ENCODE measurements at places on chromosomes 7 and 10.

- no peak overlapping the region for H3K27ac ChIP-seq
- DNase-seq, result no peak
- no peaks in the 10 kb centered on the region for H3K36me3 ChIP-seq
- peaks cover 23% of the 10 kb centered on the region for H3K4me1 ChIP-seq
These were observed 37.7 kb upstream of the INSIG1 start for GRCh38 chr7:155259866-155260497.

GRCh38 chr10:50788951-50789945 is 49.5 kb downstream of the ASAH2B start:
- H3K36me3 ChIP-seq, result no peaks in the 10 kb centered on the region
- no peaks in the 10 kb centered on the region for H3K27me3 ChIP-seq
- H3K4me3 ChIP-seq, result no peak overlapping the region

DNA sequence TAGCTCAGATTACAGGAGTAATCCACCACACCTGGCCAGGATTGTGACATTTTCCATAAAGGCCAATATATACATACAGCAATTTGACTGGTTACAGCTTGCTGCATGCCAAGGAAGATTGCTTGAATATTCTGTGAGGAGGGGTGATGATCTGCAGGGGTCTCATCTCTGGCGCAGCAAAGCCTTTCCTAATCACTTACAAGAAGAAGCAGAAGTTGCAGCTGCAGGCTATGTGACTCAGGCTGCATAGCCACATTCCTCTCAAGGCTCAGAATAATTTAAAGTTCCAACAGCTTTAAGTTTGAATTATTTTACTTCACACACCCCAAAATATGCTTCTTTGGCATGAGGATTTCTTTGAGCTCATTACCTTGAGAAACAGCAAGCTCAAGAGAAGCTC is 11.4 kb upstream of the RASGEF1A start:
- no peaks in the 10 kb centered on the region for H3K4me1 ChIP-seq
- no peaks in the 10 kb centered on the region for H3K36me3 ChIP-seq
- DNase-seq, result no peak
- no peak overlapping the region for H3K4me3 ChIP-seq
- H3K27me3 ChIP-seq, result no peaks in the 10 kb centered on the region

GRCh38 chr7:101743995-101744360 is 73.4 kb upstream of the CUX1 start:
- no peak overlapping the region for H3K27ac ChIP-seq
- no peaks in the 10 kb centered on the region for H3K36me3 ChIP-seq
- no peak for DNase-seq
- H3K4me3 ChIP-seq, result no peak overlapping the region

DNA sequence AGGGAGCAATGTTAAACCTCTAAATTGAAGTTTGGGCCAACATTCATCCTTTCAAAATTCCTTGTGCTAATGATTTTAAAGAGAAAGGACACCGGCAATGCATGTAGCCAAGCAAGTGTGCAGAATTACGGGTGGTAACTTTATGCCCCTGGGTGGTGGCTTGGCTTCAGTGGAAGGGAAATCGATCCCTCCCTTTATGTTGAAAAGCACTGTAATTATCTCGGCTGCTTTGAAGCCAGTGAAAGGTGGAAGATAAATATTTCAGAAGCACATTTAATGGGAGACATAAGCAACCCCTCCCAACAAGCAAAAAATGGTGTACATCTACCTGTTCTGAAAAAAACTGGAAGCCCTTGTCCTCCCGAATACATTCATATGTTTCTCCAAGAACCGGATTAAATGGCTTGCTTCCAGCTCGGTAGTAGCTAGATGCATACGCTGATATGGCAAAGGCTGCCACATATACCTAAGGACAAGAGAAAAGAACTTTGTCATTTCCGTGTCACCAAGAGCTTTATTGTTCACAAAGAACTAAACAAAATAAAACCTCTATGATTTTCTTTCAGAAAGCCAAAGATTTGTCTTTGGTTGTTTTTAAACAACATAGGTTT is 73.3 kb upstream of the GSDME start:
- H3K36me3 ChIP-seq, result peaks cover 7% of the 10 kb centered on the region
- peaks cover 43% of the 10 kb centered on the region for H3K4me1 ChIP-seq
- no peak overlapping the region for H3K27ac ChIP-seq
- no peaks in the 10 kb centered on the region for H3K27me3 ChIP-seq

DNA sequence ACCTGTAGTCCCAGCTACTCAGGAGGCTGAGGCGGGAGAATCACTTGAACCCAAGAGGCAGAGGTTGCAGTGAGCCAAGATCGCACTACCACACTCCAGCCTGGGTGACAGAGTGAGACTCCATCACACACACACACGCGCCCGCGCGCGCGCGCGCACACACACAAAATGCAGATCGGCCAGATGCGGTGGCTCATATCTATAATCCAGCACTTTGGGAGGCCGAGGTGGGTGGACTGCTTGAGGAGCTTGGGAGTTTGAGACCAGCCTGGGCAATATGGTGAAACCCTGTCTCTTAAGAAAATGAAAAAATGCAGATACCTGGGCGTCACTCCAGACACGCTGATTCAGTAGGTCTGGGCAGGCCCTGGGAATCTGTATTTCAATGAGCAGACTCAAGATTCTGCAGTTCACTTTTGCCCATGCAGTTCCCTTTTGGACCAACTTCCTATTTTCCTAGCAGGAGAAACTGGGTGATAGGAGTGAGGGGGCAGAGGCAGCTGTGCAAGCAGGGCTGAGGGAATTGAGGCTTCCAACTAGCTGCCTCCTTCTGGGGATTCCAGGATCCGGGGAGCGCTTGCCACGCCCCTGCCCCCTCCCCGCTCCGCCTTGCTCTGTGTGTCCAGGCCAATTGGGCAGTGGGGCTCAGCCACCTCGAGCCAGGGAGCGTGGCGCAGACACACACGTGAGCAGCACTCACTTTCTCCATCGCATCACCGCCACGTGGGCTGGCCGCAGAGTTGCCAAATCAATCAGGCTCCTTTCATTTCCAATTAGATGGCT is 173.6 kb downstream of the SH3PXD2A start:
- peak overlapping the region; percentile 62 for H3K27ac ChIP-seq
- no peaks in the 10 kb centered on the region for H3K27me3 ChIP-seq
- H3K4me3 ChIP-seq, result no peak overlapping the region
- H3K4me1 ChIP-seq, result no peaks in the 10 kb centered on the region
- DNase-seq, result no peak
- H3K36me3 ChIP-seq, result peaks cover 48% of the 10 kb centered on the region

DNA sequence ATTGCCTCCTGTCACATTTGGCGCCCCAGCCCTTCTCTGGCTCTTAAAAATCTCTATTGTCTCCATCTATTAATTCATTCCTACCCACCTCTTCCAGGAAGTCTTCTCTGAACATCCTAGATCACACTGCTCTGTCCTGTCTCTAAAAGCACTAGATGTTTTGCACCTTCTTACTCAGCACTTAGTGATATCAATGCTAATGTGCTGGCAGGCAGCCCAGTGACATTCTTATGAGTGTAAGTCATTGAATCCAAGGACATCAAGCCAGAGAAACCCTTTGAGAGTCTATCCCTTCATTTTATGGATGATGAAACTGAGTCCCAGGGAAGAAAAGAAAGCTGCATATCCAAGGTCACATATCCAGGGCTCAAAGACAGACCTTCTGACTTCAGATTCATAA is 48.3 kb upstream of the PAX2 start:
- H3K4me3 ChIP-seq, result no peak overlapping the region
- H3K4me1 ChIP-seq, result no peaks in the 10 kb centered on the region
- no peaks in the 10 kb centered on the region for H3K27me3 ChIP-seq
- no peak overlapping the region for H3K27ac ChIP-seq
- H3K36me3 ChIP-seq, result no peaks in the 10 kb centered on the region

DNA sequence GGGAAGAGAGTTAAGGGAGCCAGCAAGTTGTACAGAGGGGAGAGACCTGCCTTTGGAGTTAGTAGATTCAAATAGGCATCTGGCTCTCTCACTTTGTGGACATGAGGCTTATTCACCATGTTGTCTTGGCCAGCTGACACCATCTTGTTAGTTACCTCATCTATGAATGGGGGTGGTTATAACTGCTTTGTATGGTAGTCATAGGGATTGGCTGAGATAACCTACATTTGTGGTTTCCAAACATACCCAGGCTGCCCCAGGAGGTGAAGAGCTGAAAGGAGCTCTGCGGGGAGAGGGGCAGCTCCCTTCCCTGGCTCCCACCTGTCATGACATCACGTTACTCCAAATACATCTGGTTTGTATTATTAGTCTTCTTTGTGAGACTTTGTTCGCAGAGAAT is 393.3 kb upstream of the AUTS2 start:
- no peaks in the 10 kb centered on the region for H3K4me1 ChIP-seq
- DNase-seq, result no peak
- H3K4me3 ChIP-seq, result no peak overlapping the region

DNA sequence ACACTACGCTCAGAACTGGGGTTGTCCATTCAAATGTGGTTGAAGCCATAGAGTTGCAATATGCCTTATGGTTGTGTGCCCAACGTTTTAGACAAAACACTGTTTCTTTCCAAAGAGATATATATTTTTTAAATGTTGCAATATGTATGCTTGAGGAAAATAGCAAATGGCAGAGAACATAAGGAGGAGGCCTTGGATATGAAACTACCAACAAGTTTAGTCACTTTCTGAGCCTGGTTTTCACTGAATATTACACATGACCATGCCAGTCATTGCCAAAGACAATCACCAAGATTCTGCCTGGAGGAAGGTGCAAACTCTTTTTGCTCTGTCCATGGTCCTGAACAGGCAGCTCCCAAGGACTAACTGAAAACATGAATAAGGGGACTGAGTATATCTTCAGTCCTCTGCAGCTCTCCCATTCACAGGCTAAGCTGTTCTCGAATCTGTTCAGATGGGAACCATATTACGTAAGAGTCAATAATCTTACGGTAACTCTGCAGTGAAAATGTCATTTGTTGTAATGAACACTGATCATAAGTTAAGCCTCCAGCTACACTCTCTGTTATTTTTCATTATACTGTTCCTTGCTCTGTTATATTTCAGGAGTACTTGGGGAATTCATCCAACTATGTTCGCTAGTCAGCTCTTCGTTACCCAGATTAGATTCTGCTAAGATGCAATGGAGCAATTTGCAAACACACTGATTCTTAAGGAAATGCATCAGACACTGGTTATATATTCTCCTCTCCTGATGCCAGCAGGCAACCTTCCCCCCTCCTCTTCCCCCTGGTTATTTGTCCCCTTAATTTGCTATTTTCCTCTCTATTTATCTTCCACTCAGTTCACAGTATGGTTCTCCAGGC is 90.7 kb upstream of the C1QL3 start:
- no peak for DNase-seq
- no peak overlapping the region for H3K4me3 ChIP-seq
- no peaks in the 10 kb centered on the region for H3K27me3 ChIP-seq
- H3K27ac ChIP-seq, result no peak overlapping the region
- no peaks in the 10 kb centered on the region for H3K4me1 ChIP-seq

GRCh38 chr10:125300937-125301336 is 140.6 kb upstream of the CTBP2 start:
- no peaks in the 10 kb centered on the region for H3K36me3 ChIP-seq
- peaks cover 3% of the 10 kb centered on the region for H3K27me3 ChIP-seq
- DNase-seq, result no peak
- no peak overlapping the region for H3K4me3 ChIP-seq
- H3K27ac ChIP-seq, result no peak overlapping the region
- peaks cover 7% of the 10 kb centered on the region for H3K4me1 ChIP-seq

DNA sequence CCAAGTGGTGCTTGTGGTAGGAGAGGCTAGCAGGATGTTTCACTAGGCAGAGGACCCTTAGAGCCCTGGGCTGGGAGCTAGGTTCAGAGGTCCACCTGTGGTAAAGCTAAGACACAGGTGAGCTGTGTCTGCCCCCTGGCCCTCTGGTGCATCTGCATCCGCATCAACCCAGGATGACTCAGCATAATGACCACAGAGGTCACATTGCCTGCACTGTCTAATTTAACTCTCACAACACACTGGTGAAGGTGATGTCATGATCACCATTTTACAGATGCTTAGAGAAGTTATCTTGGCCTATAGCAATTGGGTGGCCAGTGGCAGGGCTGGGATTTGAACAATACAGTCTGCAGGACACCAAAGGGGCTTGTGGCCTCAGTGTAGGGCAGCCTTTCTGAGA is 33.1 kb downstream of the HABP2 start:
- no peaks in the 10 kb centered on the region for H3K36me3 ChIP-seq
- no peaks in the 10 kb centered on the region for H3K4me1 ChIP-seq

DNA sequence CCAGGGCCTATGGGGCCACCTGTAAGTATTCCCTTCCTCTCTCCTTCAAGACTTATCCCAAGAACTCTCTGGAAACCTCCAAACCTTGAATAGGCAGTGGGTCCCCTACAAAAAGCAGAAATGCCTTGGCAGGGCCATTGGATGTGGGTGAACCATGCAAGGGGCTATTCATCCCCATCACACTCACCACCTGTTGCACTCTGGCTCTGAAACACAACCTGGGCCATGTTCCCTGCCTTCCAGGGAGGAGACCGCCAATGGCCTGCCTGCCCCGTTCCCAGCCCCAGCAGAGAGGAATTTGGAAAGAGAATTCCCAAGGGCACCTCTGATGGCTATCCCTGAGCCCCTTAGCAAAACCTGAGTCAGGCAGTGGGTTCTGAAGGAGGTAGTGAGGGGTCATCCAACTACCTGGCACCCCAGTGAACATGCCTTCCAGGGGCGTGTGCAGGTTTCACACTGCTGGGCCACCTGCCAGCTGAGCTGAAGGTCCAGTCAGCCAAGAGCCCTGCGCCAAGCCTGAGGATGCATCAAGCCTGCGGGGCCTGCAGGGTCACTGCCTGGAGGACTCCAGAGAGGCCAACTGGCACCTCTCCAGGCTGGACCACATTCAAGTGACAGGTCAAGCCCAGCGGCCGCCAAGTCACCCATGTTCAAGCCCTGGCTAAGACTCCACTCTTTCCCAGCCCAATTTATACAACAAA is 101.3 kb downstream of the COL13A1 start:
- H3K36me3 ChIP-seq, result no peaks in the 10 kb centered on the region
- H3K4me3 ChIP-seq, result no peak overlapping the region
- DNase-seq, result no peak
- no peaks in the 10 kb centered on the region for H3K4me1 ChIP-seq

GRCh38 chr10:16909271-16909767 is 92.1 kb upstream of the RSU1 start:
- no peaks in the 10 kb centered on the region for H3K36me3 ChIP-seq
- no peaks in the 10 kb centered on the region for H3K27me3 ChIP-seq
- no peak for DNase-seq
- H3K27ac ChIP-seq, result no peak overlapping the region
- H3K4me3 ChIP-seq, result no peak overlapping the region

DNA sequence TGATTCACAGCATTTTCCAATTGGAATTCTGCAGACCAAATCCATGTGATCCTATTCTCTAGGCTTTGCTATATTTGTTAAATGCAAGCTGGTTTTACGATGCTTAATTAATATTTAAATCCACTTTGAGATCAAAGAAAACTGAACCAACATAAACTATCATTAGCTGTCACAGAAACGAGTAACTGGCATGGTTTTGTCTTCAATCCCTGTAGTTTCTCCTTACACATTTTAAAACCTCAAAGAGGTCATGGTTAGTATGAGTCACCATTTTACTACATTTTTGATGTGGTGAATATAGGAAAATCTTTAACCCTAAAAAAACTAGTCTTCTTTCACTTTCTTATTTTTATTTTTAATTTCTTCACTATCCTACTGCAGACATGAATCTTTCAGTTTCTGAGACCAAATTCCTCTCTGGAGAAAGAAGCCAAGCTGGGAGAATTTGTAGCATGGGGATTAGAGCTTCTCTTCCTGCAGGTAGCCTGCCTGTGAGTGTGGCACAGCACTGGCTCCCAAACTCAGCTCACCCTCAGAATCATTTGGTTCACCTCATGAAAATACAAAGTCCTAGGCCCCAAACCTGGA is 8.7 kb upstream of the LIPM start:
- H3K27me3 ChIP-seq, result no peaks in the 10 kb centered on the region
- no peak for DNase-seq
- no peaks in the 10 kb centered on the region for H3K36me3 ChIP-seq
- no peaks in the 10 kb centered on the region for H3K4me1 ChIP-seq
- H3K4me3 ChIP-seq, result no peak overlapping the region
- H3K27ac ChIP-seq, result no peak overlapping the region
